NCI-H748 treated with DMSO at 0.1 percent for 48 hours (cell line): ENCODE measurements at places on chromosomes 3 and 15.

GRCh38 chr3:139540651-139541531 lies 1.3 kb upstream of the RBP1 start:
- DNase-seq: no peak

DNA sequence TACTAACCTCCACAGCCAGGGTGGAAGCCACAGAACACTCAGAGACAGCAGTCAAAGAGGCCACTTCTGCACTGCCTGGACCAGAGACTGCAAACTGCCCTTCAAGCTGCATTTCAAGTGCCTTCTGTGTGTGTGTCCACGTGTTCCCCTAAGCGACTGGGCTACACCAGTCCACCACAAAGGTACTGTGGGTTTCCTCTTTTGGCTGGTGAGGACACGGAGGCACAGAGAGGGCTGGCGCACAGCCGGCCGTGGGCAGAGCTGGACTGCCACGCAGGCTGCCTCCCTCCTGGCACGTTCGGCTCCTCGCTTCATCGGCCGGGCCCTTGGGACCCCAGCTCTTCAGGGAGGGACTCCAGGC lies 60.9 kb downstream of the MGLL start:
- no peak for DNase-seq

- DNase-seq: no peak
Observed at GRCh38 chr3:161310649-161311423, 60.5 kb downstream of the SPTSSB start.

DNA sequence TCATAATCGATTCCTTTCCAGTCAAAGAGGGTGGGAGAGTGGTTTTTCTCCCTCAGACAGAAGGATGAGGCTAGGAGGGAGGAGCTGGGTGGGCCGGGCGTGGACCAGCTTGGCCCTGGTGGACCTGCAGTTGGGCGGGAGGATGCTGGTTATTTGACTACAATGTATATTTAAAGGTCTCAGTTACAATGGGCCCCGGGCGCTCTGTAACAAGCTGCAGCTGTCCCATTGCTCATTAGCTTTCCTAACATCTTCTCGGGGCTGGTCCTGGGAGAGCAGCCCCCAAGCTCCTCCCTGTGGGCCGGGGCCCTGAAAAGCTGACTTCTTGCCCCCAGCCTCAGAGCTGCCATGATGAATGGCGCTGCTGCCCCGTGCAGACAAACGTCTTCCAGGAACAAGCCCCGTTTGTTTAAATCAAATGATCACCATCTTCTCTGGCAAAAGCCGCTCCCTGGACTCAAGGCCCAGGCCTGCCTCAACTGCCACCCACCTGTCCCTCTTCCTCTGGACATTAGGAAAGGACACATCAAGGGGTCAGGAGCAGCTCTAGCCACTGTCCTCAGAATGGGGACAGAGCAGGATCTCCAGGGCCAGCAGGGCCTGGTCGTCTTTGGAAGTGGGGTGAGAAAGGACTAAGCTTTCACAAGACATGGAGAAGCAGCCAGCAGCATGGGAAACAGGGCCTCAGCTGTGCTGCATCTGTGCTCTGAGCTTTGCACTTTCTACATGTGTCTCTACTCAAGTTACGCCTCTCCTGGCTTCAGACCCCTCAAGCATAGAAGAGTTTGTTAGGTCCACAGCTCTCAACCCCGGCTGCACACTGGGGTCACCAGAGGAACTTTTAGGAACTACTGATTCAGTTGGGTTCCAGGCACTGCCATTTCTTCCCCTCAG lies 38.6 kb downstream of the MAGEF1 start:
- DNase-seq: no peak

DNA sequence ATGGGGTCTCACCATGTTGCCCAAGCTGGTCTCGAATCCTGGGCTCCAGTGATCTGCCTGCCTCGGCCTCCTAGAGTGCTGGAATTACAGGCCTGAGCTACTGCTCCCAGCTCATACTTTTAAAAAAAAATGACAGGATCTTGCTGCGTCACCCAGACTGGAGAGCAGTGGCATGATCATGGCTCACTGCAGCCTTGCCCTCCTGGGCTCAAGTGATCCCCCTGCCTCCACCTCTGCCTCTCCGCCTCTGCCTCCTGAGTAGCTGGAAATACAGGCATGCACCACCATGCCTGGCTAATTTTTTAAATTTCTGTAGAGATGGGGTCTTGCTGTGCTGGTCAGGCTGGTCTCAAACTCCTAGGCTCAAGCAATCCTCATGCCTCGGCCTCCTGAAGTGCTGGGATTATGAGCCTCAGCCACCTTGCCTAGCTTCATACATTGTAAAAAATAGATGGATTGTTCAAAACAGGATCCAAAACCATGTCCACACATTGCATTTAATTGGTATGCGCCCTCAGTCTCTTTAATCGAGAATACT lies 8.9 kb downstream of the PHLDB2 start:
- DNase-seq: no peak

DNA sequence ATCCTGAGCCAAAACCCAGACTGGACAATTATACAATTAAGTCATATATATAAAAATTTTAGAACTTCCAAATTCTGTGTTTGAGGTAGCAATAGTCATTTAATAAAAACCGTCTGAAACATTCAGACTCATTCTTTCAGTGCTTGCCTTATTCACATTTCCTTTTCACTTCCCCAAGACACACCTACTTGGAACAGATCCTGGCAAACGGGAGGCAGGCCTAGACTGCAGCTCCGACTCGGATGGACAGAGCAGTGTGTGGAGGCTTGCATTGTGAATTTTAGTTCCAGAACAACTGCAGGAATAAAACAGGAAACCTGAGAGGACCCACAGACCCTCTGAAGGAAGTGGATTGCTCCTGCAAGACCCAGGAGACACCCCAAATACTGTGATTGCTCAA lies 341.4 kb downstream of the CNTN3 start:
- DNase-seq: no peak

DNA sequence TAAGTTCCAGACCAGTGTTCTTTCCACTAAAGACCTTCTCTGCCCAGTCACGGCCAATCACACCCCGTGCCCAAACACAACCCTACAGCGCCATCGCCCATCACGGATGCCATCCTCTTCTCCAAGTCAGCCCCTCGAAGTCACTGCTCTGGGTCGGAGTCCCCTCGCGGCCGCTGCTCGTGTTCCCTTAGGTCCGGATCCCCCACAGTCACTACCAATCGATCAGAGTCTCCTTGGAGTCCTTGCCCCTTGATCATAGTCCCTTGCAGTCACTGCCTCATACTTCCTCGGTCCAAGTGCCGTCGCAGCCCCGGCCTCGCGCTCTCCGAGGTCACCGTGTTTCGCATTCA lies 461 bp downstream of the PCYT1A start:
- DNase-seq: no peak

- DNase-seq: no peak
Observed at GRCh38 chr3:67524046-67524445, 130.4 kb downstream of the SUCLG2 start.

DNA sequence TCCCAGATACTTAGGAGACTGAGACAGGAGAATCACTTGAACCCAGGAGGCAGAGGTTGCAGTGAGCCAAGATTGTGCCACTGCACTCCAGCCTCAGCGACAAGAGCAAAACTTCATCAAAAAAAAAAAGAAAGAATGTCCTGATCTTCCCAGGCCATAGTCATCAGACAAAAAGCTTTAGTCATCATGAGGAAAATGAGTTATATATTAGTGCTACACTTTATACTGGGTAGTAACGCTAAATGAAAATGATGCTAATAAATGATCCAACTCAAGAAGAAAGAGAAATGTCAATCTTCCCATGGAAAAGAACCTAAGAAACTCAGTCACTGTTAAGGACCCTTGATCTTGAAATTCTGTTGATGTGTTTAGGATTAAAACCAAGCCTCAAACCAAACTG lies 26.3 kb upstream of the TRIM59 start:
- DNase-seq: no peak

GRCh38 chr15:33211176-33211808 lies 16.8 kb upstream of the FMN1 start:
- DNase-seq: peak; percentile 53

DNA sequence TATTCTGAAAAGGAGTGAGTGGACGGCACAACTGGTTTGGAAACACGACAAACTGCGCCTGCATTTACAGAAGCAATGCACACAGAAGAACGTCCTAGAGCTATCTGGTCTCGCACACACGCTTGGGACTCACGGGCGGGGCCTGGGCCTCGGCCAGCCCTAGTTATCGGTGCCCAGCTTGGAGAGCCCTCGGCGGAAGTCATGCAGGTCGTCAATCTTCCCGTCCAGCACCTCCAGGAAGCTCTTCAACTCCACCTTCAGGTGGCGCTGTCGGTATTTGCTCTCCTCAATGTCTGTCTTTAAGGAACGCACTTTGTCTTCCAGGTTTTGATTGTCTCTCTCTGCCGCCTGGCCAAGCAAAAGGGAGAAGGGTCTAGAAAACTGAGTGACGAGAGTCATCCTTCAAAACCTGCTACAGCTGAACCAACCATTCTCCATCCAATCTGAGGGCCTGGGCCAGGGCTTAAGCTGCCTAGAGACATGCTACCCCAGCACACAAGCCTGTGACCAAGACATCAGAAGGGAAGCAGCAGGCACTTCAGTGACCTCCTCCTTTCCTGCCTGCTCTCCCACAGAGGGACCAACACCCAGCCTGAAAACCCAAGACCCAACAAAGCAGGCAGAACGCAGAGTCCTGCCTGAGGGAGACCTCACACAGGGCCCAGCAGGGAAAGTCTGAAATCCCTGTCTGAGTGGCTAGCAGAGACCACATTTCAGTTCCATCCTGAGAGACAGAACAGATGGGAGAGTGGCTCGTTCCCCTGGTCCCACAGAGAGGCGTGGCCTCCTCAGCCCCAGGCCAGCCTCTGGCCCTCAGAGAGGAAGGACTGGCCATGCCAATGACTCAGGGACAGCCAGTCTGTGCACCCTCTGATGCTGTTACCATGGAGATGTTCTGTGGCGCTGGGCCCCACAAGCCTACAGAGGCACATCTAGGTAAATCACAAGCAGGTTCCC lies 40.4 kb downstream of the WHAMM start:
- peak; percentile 2 for DNase-seq

DNA sequence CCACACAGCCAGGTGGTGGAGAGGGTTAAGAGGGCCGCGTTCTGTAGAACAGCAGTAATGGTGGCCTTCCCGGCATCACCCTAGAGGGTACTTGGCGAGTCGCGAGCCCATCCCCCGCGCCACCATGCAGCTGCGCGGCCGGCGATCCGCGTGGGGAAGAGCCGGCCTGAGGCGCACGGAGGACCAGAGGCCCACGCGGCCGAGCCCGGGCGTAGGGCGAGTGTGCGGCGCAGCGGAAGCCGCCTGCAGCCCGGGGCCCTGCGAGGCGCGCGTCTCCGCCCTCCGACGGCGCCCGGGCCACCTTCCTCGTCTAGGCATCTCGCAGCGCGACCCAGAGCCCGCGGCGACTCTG lies 423 bp downstream of the TKT start:
- DNase-seq: no peak

- DNase-seq: no peak
Observed at GRCh38 chr3:17717411-17717810, 25.0 kb downstream of the TBC1D5 start.

- no peak for DNase-seq
Observed at GRCh38 chr3:9239680-9240079, 9.8 kb downstream of the SRGAP3 start.

- DNase-seq: no peak
Observed at GRCh38 chr3:60178931-60179653, 1072.2 kb downstream of the FHIT start.

GRCh38 chr3:46090161-46090591 lies 62.9 kb upstream of the XCR1 start:
- no peak for DNase-seq

DNA sequence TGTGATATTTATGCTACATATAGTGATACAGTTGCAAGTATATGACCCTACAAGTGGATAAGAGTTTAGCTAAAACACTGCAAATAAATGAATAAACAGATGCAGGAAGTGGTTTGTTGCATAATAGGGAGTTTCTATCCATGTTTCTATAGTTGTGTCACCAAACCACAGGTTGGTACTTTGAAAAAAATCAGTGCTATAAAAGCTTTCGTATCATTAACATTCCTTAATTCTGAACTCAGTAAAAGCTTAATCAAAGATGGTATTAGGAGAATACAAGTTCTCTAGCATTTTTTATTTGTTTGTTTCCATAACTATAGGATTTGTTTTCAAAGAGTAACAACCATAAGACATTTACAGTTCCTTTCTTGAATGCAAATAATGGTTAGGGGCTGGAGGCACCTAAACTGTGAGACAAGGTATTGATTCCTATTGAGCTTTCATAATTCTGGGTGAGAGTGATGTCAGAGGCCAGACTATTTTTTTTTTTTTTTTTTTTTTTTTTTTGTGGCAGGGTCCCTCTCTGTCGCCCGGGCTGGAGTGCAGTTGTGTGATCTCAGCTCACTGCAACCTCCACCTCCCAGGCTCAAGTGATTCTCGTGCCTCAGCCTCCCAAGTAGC lies 29.6 kb downstream of the CPOX start:
- no peak for DNase-seq

- DNase-seq: no peak
Observed at GRCh38 chr3:71998995-71999673, 214.2 kb upstream of the PROK2 start.

GRCh38 chr3:47057212-47057671 lies 77.8 kb downstream of the NBEAL2 start:
- no peak for DNase-seq

GRCh38 chr15:71810256-71811035 lies at the start of gene NR2E3:
NR2E3 (plus strand) TSS chr15:71810554; CDS start chr15:71810744, 190 bp downstream.
- no peak for DNase-seq

DNA sequence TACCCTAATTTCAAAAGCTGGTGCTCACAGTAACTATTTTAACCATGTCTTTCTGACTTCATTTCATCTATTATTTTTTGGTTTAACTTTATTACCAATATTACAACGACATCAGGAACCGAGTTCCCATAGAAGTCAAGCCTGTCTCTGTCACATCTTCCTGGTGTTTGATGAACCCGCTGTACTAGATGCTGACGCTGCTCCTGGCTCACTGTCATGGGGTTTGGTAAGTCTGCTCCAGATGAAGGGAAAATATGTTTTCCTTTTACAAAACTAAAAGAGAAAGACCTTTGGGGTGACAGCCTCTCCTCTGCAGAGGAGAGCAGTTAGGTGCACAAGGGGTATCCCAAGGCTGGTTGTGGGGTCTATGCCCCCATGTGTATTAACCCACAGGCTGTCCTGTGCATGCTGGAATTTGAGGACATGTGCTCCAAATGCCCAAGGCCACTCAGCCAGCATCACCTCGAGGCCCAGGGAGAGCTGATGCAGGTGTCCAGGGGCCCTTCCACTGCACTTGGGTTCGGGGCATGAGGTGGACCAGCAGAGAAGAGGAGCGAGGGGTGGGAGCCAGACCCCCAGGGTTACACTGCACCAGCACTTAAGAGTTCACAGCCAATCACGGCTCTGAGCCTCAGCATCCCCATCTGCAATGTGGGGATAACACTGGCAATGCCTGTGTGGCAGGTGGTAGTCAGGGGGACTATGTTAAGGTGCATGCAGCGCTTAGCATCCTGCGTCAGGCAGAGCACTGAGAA lies 62.2 kb downstream of the ATP10A start:
- DNase-seq: no peak

- no peak for DNase-seq
Observed at GRCh38 chr3:195820901-195821300, 9.2 kb upstream of the MUC4 start.

GRCh38 chr3:197309528-197310361 lies 11.3 kb upstream of the DLG1 start:
- DNase-seq: no peak
